SK-N-MC (cell line): ENCODE measurements at places on chromosomes 1 and 21.

DNA sequence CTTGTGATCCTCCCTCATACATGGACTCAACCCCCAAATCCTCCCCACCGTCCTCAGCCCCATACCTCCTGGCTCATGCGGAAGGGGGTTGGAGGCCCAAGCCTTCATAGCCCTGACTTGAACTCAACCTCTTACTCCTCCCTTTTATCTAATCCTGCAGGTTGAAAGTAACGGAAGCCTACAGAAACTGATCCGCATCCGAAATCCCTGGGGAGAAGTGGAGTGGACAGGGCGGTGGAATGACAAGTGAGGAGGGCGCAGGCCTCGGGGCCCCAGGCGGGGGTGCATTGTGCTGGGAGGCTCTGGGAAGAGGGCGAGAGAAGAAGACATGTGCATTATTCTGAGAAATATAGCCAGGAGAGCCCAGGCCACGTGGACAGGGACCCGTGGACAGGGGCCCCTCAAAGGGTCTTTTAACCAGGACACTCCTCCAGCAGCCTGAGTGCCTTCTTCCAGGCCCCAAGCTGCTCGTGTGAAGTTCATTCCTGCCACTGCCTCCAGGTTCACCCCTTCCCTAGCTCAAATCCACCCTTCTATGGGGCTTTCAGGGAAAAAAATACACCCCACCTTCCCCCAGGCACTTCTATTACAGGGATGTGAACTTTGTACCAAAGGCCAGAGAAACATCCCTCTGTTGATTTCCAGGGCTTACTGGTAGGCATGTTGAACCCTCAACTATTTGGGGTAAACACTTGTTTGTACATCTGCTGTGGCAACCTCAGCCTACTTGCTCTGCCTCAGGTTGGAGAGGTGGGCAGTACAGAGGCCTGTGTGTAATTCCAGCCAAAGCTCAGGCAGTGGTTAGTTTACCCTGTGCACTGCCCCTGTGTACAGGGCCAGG lies 38.6 kb downstream of the CAPN2 start:
- DNase-seq: no peak

GRCh38 chr1:39204441-39205081 lies at the start of gene MACF1:
Gene MACF1 (plus strand): TSS chr1:39204695. CDS start chr1:39205023, 328 bp downstream.
- DNase-seq: no peak

GRCh38 chr1:11429226-11429625 lies 49.7 kb upstream of the DISP3 start:
- no peak for DNase-seq

GRCh38 chr1:14852291-14852690 lies 253.8 kb downstream of the KAZN start:
- no peak for DNase-seq

DNA sequence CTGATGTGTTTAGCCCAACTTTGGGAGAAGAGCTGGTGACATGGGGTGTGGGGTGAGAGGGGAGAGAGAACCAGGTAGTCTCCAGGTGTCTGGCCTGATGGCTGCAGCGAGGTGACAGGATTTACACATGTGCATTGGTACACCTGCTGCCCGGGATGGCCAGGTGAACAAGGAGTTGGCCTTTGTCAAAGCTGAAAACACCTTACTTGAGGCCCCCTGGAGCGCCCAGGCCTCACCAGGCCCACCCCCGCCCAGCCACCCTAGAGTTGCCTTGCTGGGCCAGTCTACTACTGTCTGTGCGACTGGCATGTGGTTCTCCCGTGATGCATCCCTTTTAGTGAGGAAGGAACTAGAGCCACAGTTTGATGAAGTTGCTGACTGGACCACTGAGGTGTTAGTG lies 90.5 kb downstream of the ADARB1 start:
- DNase-seq: no peak

DNA sequence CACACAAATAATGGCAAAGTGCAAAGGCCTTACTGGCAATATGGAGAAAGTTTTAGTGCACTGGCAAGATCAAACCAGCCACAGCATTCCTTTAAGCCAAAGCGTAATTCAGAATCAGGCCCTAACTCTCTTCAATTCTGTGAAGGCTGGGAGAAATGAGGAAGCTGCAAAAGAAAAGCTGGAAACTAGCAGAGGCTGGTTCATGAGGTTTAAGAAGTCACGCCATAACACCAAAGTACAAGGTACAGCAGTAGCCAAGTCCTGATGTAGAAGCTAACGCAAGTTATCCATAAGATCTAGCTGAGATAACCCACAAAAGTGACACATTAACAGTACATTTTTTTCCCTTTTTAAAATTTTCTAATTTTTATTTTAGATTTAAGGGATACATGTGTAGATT lies 57.1 kb downstream of the SLC27A3 start:
- no peak for DNase-seq

DNA sequence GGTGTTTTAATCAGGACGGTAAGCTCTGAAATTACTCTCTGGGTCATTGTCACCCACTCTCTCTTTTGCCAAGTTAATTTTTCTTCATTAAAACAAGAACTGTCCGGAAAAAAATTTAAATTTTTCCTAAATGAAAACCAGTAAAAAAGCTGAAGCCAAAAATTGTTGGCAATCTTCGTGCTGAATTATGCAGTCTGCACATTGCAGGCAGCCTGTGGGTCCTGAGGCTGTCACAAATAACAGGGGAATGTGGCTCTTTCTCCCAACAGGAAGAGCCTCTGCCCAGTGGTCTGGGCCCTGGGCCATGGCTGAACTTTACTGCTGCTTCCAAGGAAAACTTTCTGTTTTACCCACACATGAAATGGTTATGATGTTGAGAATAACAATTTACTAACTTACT lies 153.9 kb upstream of the SPAG17 start:
- no peak for DNase-seq

DNA sequence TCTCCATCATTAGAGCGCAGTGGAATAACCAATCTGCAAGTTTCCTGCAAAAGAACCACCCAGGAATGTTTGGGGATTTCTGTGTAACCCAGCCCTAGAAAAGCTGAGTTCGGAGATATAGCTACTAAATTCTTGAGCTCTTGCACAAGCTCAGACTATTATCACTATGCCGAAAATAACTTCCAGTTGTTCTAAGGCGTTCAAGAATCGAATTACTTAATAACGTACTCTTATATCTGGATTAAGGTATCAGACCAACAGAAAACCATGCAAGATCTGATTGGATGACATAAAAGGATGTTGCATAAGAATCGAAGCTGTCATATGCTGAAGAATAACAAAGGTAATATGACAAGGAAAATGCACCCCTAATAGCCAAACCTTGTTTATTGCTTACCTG lies 7.5 kb upstream of the LAMC2 start:
- no peak for DNase-seq

DNA sequence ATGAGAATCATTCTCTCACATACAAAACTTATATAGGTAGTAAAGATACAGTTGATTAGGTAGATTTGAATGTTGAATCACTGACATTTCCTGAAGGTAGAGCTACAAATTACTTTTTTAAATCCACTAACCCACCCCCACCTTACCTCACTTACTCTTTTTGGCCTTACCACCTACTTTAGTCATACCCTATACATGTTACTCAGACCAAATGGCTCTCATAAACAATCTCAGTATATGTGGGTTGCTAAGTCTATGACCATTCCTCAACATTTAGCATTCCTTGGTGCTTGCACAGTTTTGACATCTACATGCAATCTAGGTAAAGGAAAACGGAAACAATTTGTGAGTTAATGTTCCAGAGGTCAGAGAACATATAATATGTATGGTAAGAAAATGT lies 26.3 kb downstream of the SYDE2 start:
- no peak for DNase-seq

- DNase-seq: no peak
Observed at GRCh38 chr1:223836586-223836985, 9.2 kb downstream of the TP53BP2 start.

DNA sequence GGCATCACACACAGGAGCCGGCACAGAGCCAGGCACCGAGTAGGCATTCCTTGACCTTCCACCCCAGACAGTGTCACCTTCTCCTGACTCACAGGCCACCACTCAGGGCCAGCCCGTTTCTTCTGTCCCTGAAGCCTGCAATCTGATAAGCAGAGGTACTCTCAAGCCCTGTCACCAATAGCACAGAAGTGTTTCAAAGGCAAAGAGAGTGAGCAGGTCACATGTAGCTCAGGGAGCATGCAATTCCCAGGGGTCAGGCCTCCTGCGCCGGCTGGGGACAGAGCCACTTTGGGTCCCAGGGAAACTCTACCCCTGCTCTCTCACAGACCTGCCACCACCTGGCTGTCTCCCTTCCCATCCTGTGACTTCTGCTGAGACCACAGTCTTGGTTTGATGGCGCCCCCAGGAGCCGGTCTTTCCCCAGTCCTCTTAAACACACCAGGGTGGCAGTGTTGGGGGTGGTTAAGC lies 13.2 kb downstream of the CAPN9 start:
- DNase-seq: no peak

DNA sequence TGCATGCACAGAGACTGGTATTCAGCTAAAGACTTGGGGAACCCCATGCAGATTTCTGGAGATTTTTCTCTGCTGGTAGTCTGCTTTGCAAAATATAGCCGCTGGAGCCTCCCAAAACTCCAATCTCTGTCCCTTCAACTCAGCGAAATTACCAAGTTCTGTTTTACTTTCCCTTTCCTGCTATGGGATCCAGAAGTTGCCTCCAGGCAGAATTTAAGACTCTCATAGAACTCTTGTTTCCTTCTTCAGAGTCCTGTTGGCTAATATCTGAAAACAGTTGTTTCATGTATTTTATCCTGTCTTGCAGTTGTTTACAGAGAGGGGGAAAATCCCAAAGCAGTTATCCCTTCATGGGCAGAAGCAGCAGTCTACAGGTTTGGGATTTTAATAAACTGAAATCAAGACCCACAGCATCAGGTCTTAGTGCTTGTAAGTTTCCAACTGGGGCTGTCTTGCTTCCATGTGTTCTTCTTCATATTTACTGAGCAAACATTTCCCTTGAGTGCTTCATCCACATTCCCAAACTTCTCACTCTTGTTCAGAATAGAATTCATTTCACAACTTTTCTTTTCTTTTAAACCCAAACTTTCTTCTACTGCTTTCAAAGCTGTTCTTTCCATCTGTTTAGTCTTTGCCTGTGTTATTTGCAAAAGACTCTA lies 221.3 kb upstream of the DMRTA2 start:
- DNase-seq: peak; percentile 65

- no peak for DNase-seq
Observed at GRCh38 chr21:27741736-27742135, 774.8 kb upstream of the ADAMTS5 start.

DNA sequence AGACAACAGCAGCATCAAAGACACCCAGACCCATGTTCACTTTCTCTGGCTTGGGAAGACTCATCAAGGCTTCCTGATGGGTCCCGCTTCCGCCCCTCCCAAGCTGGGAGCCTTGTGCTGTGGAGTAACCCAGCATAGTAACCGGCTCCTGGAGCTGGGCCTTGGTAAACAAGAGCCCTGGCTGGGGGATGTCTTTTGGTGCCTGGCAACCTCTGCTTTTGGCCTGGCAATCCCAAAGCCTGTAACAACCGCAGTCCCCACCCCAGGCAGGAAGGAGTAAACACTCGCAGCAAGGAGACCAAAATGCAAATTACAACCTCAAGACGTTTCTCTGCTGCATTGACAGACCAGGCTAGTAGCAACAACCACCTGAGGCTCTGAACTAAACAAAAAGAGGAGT lies 16.9 kb upstream of the THRAP3 start:
- DNase-seq: no peak

DNA sequence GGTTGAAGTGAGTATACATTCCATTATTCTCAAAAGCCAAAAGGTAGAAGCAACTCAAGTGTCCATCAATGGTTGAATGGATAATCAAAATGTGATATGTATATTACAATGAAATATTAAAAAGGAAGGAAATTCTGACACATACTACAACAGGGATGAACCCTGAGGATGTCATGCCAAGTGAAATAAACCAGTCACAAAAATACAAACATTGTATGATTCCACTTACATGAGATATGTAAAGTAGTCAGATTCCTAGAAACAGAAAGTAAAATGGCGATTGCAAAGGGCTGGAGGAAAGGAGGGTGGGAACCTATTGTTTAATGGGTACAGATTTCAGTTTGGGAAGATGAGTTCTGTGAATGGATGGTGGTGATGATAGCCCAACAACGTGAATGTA lies 5.8 kb downstream of the SLC44A3 start:
- no peak for DNase-seq

DNA sequence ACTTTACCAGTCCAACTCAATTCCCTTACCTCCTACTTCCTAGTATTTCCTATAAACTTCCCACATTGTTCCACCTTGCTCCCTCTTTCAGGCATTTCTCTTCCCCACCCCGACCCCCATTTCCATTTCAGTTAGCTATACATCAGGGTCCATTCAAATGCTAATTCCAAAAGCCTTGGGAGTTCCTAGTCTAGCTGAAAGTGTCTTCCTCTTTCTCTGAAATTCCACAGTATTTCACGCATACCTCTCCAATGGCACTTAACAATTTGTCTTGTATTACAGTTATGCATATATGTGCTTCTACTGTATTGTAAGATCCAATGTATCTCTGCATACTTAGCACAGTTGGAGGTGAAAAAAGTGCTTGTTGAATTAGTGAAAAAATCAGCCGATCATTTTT lies 94.9 kb downstream of the ZNF644 start:
- DNase-seq: no peak

- no peak for DNase-seq
Observed at GRCh38 chr1:76868916-76869315, 1.6 kb downstream of the ST6GALNAC5 start.

DNA sequence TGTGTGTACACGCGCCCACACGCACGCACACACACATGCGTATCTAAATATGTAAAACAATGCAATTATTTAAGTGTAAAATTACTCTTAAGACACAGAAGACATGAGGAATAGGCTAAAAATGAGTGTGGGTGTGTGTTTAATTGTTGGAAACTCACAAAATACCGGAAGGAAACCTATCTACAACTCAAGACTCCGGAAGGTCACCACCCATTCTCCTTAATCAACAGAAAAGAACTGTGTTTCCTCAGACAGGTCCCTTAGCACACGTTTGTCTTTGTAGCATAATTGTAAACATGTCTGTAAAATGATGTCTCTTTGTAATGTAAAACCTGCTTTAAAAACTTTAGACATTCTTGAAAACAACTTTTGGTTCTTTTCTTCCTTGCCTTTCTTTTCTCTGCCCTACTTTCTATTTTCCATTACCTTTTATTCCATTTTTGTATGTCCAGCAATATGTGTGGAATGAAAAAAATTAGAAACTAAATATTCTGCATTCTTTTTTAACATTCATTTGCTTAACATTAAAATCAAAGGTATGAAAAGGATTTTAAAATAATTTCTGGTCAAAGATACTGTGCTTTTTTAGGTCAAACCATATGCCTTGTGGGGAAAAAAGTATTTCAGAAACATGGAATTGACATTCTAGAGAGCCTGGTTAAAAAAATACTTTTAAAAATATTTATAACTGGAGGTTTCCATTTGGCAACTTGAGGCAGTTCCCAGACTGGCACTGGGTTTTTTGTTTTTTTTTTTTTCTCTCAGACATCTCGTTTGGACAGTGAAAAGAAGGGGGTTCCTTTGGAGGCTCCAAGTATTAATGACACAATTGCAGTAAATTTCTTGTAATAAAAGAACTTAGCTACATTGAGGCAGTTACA lies 46.2 kb downstream of the ATP5PF start:
- DNase-seq: no peak

- DNase-seq: no peak
Observed at GRCh38 chr1:232579958-232580941, 49.7 kb downstream of the SIPA1L2 start.

GRCh38 chr1:47934243-47934805 lies 62.9 kb downstream of the TRABD2B start:
- DNase-seq: peak; percentile 70
